Stimulated activated CD8-positive, alpha-beta memory T cell treated with anti-CD3 and anti-CD28 coated beads, Interleukin-7, amount 100 ng/mL, for 24 hours (primary cell): ENCODE measurements at places on chromosomes 12 and 14.

GRCh38 chr12:117072736-117073490 is 26.3 kb downstream of the TESC start:
- DNase-seq: no peak

DNA sequence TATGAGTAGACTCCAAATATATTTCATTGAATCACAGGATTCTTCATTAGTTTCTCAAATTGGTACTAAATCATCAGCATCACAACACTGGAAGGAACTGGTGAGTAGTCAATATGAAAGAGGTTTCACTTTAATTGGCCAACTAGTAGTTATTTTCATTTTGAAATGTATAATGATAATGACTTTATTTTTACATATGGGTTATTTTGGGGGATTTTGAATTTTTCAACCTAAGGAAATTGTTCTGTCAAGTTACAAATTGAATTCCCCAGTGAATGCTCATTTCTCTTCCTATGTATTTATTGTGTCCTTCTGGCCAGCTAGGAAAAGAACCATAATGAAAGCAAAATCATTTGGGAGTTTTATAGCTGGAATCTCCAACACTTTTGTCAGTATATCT is 174.2 kb upstream of the ATP2B1 start:
- DNase-seq: no peak

DNA sequence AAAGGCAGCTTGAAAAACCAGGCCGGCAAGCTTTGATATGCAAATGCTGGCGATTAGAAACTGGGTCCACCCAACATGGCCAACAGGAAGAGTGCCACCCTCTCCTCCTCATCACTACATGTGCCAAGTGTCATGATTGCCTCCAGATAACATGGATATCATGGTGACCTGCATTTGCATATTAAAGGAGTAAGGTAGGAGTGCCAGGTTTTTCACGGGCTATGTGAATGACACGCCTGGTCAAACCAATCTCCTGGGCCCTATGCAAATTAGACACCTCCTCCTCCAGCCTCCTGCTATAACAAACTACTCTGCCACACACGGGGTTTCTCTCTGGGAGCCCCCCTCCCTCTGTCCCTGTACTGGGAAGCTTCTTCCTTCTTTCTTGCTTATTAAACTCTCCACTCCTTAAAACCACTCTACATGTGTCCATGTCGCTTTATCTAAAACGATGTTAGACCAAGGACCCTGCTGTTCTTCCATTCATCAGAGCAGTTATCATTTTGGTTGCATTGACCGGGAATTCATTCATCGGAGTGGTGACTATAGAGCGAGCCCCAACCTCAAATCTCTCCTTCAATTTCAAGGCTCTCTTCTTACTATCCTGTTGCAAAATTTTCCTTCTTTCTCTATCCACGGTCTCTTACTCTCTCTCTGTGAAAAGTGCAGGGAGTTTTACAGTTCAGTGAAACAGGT is 27.5 kb downstream of the APOBEC1 start:
- no peak for DNase-seq

- no peak for DNase-seq
Measured at GRCh38 chr14:24417832-24418491, 11.5 kb downstream of the CBLN3 start.

DNA sequence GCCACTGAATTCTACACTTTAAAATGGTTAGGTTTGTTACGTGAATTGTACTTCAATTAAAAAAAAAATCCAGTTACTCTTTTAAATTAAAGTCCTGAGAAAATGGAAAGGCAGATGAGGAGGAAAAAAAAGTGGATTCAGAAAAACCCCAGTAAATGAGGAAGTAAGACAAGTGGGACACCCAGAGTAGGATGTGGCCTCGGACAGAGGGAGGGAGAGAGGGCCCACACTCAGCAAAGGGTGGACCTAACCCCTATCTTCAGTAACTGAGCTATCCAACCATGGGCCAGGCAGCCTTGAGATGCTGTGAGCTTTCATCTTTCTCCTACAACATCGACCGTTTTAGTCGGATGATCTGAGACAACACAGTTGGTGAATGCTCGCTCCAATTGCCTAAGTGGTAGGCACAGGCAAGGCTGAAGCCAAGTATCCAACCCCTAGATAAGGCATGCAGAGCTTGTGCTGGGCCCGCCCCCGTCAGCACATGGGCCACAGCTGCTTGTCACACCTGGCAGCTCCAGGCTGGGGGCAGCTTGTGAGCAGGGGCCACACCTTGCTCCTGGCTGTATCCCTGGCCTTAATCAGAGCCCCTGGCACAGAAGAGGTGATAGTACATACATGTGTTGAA is 142.1 kb downstream of the TTC7B start:
- no peak for DNase-seq

DNA sequence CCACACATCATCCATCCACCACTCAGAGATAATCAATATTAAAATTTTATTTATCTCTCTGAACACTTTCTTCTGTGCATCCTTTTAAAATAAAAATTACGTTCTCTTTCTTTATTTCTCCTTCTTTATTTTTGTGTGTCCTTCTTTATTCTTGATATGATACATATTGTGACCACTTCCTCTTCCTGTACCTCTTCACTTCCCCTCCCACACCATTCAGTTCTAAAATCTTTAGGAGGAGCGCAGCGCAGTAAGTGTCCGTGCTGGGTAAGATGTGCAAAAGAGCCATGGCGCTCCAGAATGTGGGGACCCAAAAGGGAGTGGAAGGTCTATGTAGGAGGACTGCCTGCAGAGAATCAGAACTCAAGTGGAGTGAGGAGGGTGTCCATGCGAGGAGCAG is 256.7 kb downstream of the ITPR2 start:
- DNase-seq: no peak

DNA sequence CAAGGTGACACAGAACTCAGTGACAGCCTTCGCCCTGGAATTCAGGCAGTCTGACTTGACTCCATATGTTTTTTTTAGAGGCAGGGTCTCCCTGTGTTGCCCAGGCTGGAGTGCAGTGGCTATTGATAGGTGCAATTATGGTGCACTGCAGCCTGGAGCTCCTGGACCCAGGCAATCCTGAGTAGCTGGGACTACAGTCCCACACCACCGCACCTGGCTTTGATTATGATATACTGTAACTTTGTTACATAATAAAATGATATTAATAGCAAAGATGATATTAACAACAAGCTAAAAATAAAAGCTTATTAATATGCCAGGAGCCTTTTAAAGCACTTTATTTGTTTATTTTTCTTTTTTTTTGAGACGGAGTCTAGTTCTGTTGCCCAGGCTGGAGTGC is 9.8 kb downstream of the VSIG10 start:
- DNase-seq: no peak

GRCh38 chr12:80129895-80130530 is 30.7 kb downstream of the OTOGL start:
- no peak for DNase-seq

DNA sequence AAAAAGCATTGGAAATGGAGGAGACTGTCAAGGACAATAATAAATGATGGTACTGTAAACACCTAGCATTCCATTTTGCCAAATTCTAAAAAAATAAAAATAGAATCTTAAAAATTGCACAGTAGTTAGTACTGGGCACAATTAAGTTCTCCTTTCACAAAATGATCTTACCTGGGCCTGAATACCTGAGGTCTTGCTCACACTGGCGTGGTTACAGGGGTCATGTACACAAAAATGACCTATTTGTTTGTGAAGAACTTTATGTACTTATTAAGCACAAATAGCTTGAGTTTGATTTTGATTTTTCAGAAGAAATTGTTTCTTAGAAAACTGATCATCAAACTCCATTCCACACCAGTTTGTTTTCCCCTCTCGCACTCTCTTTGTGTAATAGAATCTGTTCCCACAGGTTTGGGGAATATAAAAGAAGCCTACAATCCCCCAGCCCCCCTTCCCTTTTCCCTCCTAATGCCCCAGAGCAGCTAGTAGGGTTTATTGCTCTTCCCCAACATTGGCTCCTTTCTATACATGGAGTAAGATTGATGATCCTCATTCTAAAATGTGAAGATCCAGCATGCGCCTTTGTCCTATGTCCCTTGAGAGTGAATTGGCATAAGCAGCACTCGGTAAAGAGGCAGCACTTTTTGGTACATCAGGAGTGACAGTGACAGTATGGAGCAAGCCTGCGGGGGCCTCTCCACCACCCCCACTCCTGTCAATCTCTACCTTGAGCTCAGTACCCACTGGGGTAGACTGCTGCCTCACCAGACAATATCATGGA is 204.3 kb downstream of the ASCL1 start:
- DNase-seq: no peak

GRCh38 chr12:109447482-109447881 is 29.6 kb downstream of the KCTD10 start:
- DNase-seq: no peak

GRCh38 chr12:42474391-42474790 is 115.2 kb downstream of the PRICKLE1 start:
- DNase-seq: no peak

DNA sequence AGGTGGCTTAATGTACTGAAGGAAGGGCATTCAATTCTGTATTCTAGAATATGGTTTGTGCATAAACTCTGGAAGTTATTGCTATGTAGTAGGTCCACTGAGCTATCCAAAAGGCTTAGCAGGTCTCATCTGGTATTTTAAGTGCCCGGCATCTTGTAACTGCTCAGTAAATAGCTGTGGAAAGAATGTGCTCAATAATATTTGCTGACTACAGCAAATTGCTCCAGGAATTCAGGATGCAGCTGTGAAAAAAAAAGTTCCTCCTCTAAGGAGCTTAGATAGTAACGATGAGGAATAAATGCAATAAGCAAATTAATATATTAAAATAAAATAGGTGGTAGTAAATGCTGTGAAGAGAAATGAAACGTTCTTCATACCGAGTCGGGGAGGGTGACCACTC is 857.1 kb downstream of the AACS start:
- DNase-seq: no peak
